ENCODE measurements at places on chromosomes 7 and 10.

DNA sequence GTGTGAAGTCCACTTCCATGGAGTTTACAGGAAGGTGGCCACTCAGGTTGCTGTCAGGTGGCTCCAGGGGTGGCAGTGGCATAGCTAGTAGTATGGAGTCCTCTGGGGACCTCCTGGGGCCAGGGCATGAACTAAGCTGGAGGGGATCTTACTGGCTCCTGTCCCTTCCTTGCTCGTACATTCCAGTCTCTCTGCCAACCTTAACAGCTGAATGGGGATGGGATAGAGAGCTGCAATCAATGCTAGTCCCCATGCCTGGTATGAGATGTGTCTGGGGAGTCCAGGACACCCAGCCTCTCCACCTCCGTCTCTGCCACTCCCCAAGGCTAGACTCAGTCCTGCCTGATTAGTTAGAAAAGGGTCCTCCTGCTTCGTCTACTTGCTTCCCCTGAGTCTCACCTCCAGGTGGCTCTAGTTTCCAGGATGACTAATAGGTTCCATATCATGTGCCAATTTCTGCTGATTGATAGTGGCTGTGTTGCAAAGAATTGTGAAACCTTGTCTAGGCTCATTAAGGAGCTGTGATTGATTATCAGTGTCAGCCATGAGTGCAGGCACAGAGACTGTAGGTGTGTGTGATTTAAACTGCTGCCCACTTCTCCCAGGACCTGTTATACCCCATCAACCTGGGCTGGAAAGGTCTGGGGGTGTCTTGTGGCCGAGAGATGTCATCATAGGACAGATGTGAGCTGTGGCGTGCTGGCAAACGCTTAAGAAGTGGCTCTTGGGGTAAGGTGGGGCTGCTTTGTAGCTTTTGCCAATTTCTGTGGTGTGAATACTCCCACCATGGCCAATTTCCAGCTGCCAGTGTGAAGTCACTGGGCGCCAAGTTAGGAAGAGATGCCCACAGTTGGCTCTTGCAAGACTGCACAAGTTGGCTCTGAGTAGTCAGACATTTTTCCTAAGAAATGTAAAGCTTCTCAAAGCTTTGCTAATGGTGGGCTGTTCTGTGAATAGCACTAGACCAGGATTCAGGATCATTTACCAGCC lies 59.8 kb downstream of the COL13A1 start:
- no peak for DNase-seq

DNA sequence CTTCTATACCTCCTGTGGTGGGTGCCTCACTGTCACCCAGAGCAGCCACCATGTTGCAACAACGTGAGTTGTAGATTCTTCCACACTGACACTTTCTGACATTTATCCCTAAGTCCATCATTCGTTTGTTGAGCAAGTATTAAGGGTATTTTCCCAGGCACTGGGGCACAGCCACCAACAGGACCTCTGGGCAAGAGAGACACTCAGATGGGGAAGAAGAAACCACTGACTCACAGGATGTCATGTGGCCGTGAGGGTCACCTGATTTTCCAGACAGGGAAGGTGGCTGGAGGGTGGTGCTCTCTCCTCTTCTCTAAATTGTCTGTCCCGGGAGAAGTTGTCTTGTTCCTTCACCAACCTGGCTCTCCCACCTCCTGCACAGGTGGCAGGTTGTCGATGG lies 51.7 kb upstream of the PPIF start:
- DNase-seq = no peak

DNA sequence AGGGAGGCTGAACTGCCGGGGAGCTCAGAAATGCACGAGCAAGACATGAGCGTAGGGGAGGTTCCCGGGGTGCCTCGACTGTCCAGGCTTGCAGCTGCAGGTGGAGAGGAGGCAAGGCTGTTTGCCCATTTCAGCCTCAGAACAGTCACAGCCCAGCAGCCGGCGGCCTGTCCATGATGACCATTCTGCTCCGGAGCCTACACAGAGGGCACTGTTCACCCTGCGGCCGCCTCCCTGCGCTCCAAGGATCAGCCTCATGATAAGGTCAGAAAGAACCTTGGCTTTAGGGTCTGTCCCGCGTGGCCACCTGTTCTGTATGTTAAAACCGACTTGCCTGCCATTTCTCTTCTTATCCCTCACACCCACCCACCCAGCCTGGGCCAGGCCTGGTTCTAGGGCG lies 21.9 kb upstream of the CFAP46 start:
- no peak for DNase-seq

GRCh38 chr7:25894002-25894901 lies 257.7 kb upstream of the NFE2L3 start:
- peak; percentile 44 for DNase-seq

GRCh38 chr10:4883079-4883739 lies 57.2 kb downstream of the AKR1E2 start:
- DNase-seq = no peak

- no peak for DNase-seq
Observed at GRCh38 chr7:23852135-23852534, 142.1 kb downstream of the STK31 start.

DNA sequence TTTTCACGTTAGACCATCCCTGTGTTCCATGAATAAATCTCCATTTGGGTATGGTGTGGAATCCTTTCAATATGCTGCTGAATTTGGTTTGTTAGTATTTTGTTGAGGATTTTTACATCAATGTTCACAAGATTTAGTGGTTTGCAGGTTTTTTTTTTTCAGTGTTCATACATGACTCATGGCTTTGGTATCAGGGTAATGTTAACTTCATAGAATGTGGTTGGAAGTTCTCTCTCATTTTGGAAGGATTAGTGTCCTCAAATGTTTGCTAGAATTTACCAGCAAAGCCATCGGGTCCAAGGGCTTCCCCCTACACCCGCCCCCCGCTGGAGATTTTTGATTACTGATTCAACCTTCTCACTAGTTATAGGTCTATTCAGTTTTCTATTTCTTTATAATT lies 398.0 kb downstream of the NXPH1 start:
- no peak for DNase-seq

- DNase-seq = no peak
Observed at GRCh38 chr10:77574438-77574837, 63.2 kb downstream of the KCNMA1 start.

- no peak for DNase-seq
Observed at GRCh38 chr7:120684463-120684862, 173.5 kb downstream of the TSPAN12 start.
